T-cell (primary cell): ENCODE measurements at places on chromosomes 5 and 9. TPM values are rescaled to one million over a fixed set of nuclear protein-coding genes. Genes with fewer than 3 reads are reported as not detected.

SLC6A7 gene
- total RNA-seq, result not detected

CRHBP gene
- 0.51 TPM for total RNA-seq

GRCh38 chr9:132787748-132788159 lies 90.3 kb downstream of the AK8 start:
- no peak overlapping the region for H3K4me3 ChIP-seq
- H3K27ac ChIP-seq, result no peak overlapping the region
- DNase-seq, result no peak
- H3K4me1 ChIP-seq, result no peaks in the 10 kb centered on the region

DNA sequence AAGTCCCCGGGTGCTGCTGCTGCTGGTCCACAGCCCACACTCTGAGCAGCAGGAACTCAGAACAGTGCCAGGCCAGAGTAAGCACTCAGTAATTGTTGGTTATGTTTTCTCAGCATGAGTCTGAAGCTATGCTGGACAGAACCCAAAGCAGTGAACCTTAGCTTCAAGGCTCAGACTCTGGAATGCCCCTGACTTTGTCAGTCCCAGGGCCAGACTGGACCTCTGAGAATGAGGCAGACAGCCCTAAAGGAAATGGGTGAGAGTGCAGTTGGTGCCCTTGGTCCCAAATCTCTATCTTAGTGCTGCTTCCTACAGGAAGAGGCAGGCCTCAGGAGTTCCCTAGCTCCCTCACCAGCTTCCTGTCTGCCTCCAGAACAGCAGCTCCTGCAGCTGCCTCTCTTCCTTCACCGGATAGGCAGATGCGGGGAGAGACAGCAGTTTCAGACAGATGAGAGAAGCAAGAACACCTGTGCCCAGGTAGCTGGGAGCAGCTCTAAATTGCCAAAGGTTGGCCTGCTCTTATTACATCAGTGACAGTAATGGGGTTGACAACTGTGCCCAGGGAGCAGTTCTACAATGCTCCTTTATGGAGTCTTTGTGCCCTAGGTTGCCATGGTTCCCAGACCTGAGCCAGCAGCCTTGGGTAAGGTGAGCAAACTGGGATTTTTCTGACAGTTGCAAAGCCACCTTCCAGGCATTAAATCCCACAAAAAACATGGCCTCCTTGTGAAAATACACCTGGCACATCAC lies 82.2 kb upstream of the CXCL14 start:
- no peaks in the 10 kb centered on the region for H3K4me1 ChIP-seq
- no peak overlapping the region for H3K27ac ChIP-seq
- peaks cover 11% of the 10 kb centered on the region for H3K27me3 ChIP-seq
- no peak overlapping the region for H3K4me3 ChIP-seq
- DNase-seq, result no peak
- no peaks in the 10 kb centered on the region for H3K36me3 ChIP-seq

DNA sequence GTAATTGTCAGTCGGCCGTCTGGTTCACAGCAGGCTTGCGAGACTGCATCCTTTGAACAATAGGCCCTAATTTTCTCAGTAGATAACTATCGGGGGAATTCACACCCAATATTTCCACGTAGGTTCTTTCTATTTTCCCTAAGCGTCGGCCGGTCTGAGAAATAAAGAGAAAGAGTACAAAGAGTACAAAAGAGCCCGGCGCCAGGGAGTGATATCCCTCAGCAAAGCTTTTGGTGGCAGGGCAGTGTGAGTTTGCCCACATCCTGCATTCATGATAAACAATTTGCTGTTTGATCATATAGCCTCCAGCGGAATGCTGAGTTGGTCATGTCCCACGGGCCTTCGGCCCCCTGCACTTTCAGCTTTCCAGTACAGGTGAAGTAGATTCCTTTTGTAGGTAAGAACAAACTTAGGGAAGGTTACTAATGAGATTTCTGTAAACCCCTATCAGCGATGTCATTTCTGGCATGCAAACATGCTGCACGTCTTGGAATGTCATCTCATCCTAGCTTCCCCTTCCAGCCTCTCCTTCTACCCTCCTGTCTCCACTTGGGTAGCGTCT lies 4.7 kb upstream of the PTGR1 start:
- peaks cover 8% of the 10 kb centered on the region for H3K4me1 ChIP-seq
- H3K36me3 ChIP-seq, result no peaks in the 10 kb centered on the region
- H3K27me3 ChIP-seq, result peaks cover 19% of the 10 kb centered on the region
- H3K4me3 ChIP-seq, result no peak overlapping the region

- no peaks in the 10 kb centered on the region for H3K27me3 ChIP-seq
- H3K36me3 ChIP-seq, result no peaks in the 10 kb centered on the region
- H3K4me1 ChIP-seq, result peaks cover 24% of the 10 kb centered on the region
- H3K4me3 ChIP-seq, result no peak overlapping the region
- H3K27ac ChIP-seq, result no peak overlapping the region
Observed at GRCh38 chr9:15354713-15355112, 47.7 kb upstream of the TTC39B start.

- H3K27ac ChIP-seq, result peak overlapping the region; percentile 39
- H3K4me3 ChIP-seq, result peak overlapping the region; percentile 15
- peaks cover 23% of the 10 kb centered on the region for H3K36me3 ChIP-seq
Observed at GRCh38 chr9:7150153-7150890, 392.5 kb downstream of the KDM4C start.

GRCh38 chr5:4941957-4942830 lies 197.9 kb upstream of the ADAMTS16 start:
- H3K4me1 ChIP-seq, result no peaks in the 10 kb centered on the region
- H3K4me3 ChIP-seq, result no peak overlapping the region
- no peak overlapping the region for H3K27ac ChIP-seq
- H3K27me3 ChIP-seq, result no peaks in the 10 kb centered on the region
- no peak for DNase-seq
- no peaks in the 10 kb centered on the region for H3K36me3 ChIP-seq

GRCh38 chr9:127828262-127829031 lies 25.8 kb downstream of the FPGS start:
- no peak overlapping the region for H3K27ac ChIP-seq
- H3K36me3 ChIP-seq, result no peaks in the 10 kb centered on the region
- DNase-seq, result no peak
- peaks cover 5% of the 10 kb centered on the region for H3K4me1 ChIP-seq

GRCh38 chr9:86734771-86735170 lies 212.5 kb downstream of the GAS1 start:
- H3K27ac ChIP-seq, result no peak overlapping the region
- no peaks in the 10 kb centered on the region for H3K4me1 ChIP-seq
- no peak for DNase-seq
